ENCODE measurements at places on chromosomes 13 and 19.

GRCh38 chr13:31945202-31945961 is 86.2 kb upstream of the FRY start:
- H3K36me3 ChIP-seq: peaks cover 3% of the 10 kb centered on the region
- no peaks in the 10 kb centered on the region for H3K27me3 ChIP-seq
- H3K4me3 ChIP-seq: no peak overlapping the region
- no peak for DNase-seq

GRCh38 chr13:111062966-111063365 is 52.1 kb upstream of the ARHGEF7 start:
- no peak overlapping the region for H3K27ac ChIP-seq
- H3K36me3 ChIP-seq: no peaks in the 10 kb centered on the region
- peaks cover 5% of the 10 kb centered on the region for H3K4me1 ChIP-seq
- peaks cover 52% of the 10 kb centered on the region for H3K27me3 ChIP-seq
- DNase-seq: no peak
- H3K4me3 ChIP-seq: no peak overlapping the region

GRCh38 chr19:19662344-19662743 is 1.1 kb downstream of the ATP13A1 start:
- H3K27ac ChIP-seq: peak overlapping the region; percentile 98
- DNase-seq: no peak
- peaks cover 23% of the 10 kb centered on the region for H3K36me3 ChIP-seq
- peak overlapping the region; percentile 93 for H3K4me3 ChIP-seq
- peaks cover 29% of the 10 kb centered on the region for H3K4me1 ChIP-seq

DNA sequence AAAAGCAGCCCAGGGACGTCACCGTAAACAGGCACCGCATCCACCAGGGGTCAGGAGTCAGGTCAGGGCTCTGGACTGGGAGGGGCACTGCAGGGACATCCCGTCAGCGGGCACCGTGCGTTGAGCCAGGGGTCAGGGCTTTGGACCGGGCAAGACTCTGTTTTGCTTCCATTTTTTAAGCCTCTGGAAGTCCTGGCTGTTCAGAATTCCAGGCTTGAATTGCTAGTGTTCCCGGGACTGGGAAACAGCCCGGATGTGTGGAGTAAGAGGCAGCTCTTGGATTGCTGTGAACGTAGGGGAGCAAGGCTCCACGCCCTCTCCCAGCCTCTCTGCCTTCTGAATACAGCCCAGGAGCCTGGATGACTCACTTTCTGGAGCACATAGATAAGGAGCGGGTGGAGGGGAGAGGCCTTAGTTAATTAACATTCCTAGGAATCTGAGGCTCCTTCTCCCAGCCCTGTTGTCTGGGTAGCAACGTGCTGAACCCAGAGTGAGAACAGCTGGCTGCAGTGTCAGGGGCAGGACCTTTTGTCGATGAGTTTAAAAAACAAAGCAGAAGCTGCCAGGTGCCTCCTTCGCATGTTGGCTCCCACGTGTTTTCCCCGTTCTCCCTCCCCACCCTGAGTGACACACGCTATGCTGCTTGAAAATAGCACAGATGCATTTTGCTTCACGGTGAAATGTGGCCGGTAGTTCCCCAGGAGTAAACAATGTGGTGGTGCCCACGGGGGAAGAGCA is 21.9 kb downstream of the ATP11A start:
- peaks cover 22% of the 10 kb centered on the region for H3K36me3 ChIP-seq
- no peak overlapping the region for H3K4me3 ChIP-seq
- H3K27me3 ChIP-seq: no peaks in the 10 kb centered on the region

GRCh38 chr13:32949820-32950219 is 66.4 kb upstream of the KL start:
- H3K27ac ChIP-seq: no peak overlapping the region
- no peak for DNase-seq
- H3K36me3 ChIP-seq: no peaks in the 10 kb centered on the region
